ENCODE measurements at places on chromosomes 7 and 10.

DNA sequence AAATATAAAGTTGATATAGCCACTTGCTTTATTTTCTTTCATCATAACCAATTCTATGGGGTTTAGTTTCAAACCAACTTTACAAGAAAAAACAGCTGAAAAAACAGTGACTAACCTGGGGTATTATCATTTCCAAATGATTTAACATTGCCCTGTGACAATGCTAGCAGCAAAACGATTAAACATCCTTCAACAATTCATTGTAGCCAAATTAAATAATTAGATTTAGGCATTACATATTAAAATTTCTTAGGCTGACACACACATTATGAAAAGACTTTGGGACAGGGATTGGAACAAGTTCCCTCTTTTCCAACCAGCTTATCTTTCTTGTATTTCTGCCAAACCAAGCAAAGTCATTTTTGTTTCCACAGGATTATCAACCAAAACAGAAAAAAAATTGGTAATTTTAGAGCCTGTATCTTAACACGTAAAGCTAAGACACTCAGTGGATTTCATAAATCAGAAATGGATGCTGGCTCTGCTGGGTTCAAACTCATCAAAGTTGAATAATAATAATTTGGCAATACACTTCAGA lies 84.0 kb downstream of the SEMA3D start:
- no peak for DNase-seq

DNA sequence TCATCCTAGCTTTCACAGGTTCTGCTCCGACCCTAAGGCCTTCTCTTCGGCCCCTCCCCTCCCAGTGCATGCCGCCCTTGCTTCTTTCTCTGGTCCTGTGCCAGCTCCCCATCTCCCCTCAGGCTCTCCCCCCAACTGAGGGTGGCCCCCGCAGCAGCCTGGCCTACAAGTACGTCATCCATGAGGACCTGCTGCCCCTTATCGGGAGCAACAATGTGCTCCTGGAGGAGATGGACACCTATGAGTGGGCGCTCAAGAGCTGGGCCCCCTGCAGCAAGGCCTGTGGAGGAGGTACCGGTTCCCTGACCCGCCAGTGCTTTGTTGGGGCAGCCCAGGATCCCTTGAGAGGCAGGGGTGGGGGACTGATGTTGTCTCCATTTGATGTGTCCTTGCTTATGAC lies 33.8 kb downstream of the TBATA start:
- no peak for DNase-seq

DNA sequence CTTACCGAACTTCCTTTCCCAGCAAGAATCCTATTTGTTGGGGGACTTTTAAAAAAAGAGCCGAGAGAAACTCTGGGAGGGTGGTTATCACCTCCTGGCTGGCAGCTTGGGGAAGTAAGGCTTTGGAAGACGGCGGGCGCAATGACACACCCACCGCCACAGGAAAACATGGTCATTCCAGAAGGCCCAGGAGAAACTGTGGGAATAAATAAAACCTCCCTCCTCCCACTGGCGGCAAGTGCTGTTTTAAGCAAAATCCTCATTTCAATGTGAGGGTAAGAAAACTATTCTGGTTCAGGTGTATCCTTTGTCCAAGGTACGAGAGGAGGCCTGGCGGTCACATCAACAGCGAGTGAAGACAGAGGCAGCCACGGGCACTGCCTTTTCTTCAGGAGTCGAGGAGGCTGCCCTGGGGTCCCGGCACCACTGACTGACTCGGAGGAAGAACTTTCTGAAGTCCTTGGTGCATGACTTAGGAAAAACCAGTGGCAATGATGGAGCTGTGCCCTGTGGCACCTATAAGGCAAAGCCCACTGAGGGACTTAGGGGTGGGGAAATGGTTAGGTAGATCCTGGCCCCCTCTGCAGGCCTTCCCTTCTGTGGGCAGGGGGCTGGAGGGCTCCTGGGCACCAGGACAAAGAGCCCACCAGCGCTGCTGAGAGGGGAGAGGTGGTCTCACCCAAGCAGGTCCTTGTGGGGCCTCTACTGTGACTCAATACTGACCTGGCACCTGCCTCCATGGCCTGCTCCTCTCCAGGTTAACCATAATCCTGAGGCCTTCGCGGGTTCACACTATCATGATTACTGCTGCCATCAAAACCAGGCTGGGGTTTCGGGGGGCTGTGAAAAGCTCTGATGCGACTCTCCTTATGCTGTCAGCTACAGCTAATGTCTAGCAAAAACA lies 21.4 kb downstream of the DNAJB12 start:
- DNase-seq: no peak

GRCh38 chr10:116800286-116800929 lies 48.9 kb upstream of the ENO4 start:
- no peak for DNase-seq

DNA sequence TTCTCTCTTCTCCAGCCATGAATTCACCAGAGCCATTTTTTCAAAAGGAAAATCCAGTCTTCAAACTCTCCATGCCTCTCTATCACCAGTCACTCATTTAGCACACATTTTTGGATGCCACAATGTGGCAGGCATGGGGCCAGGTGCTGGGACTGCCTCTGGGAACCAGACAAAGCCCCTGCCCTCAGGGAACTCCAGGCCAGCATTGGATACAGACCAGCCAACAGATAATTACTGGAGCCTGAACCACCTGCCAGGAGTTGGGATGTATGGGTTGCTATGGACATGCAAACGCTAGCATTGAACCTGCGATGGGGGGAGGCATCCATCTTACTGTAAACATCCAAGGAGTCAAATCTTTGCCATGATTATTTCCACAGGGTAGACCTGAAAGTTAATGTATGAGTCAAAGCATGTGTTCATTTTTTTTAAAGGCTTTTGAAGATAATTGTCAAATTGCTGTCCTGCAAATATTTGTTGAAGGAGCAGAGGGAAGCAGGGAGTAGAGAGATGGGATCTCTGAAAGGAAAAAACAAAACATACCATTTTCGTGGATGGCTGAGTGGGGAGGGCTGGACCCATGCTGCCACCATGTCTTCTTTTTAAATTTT lies 43.2 kb downstream of the SRRM3 start:
- DNase-seq: no peak

- DNase-seq: no peak
Observed at GRCh38 chr10:22370320-22370719, 25.0 kb downstream of the SPAG6 start.

DNA sequence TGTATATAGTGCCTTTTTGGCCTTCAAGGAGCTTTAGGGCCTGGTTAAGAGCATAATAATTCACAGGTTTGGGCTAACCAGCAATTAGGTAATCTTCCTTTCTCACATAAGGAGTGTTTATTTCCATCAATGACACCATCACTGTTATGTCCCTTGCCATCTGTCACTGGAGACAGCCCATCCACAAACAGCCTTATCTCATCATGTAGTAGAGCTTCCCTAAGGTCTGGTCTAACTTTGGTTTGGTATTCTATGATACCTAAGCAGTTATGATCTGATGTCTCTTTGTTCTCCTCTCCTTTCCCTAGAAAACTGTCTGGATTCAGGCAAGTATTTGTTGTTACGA lies 26.4 kb downstream of the MAPK8 start:
- no peak for DNase-seq

DNA sequence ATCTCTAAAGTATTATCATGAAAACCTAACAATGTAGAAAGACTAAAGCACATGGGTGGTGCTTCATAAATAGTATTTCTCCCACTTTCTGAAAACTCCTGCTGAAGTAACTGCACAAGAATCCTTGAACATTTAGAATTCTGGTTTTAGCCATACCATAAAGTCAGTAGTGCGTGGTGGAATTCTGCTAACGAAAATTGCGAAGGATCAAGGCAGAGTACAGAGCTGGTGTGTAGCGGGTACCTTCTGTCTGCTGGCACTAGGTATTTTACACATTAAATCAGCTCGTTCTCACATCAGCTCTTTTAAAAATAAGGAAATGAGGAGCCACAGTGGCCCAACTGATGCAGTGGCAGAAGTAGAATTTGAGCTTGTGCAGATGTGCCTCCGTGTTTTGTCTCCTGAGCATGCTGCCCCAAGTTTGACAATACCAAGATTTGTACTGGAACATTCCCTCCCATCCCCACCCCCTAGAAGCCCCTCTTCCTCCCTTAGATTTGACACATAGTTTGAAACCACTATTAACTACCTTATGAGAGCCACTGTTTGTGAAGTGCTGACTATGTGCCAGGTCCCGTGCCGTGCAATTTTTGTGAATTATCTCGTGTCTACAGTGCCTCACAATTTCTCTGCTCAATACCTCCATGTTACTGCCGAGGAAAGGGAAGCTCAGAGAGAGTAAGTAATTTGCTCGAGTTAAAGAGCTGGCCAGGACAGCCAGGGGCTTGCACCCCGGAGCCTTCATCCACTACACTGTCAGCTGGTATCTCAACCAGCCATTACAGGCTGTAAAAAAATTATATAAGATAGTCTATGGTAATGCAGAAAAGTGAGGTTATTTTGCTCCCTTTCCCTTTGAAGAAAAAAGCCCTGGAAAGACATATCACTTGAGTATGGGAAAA lies 66.9 kb downstream of the EGFR start:
- DNase-seq: no peak
